Right cardiac atrium (tissue), 5 donors: ENCODE measurements at places on chromosomes 2 and 18. TPM values are rescaled to one million over a fixed set of nuclear protein-coding genes. Genes with fewer than 3 reads are reported as not detected.

GRCh38 chr18:11882636-11883035, 25.5 kb downstream of the MPPE1 start:
- no peak for DNase-seq

DNA sequence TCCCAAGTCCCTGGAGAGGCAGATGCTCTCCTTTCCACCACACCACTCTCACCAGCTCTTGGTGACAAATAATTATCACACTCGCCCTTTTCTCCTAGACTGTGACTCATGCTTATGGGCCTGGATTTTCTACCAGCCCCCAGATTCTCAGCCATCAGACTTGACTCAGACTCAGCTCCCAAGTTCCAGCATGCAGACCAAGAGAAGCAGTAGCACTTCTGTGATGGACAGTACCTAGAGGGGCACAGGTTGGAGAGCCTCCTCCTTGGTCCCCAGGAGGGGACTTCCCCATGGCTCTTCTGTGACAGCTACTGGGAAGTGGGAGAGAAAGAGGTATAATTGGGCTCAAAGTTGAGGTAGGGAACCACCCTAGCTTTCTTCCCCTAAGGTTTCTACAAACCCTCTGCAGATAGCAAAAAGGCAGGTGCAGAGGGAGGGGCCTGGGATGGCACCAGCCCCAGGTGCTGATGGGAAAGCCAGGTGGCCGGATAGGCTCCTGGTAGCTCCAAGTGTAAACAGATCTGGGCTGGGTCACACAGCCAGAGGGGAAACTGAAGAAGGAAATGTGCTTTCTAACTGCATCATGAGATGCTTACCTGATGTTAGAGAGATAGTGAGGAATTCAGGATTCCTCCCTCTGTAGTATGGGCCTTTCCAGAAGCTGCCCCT, 4.1 kb downstream of the TCF23 start:
- no peak for DNase-seq

DNA sequence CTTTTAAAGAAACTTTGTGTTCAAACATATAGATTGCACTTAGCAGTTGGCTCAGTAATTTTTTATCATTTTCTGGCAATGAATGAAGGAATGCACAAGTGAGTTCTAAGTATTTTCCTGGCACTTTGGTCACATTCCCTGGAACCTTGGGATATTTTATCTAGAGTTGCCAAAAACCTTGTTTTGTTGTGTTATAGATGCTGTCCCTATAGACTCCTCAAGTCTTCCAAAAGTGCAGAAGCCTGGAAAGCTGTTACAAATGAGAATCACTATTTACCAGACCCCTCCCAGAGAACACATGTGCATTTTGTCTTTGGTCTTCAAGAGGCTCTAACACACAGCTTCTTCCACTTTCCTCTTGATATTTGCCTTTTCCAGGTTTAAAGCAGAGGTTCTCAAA, 108.3 kb downstream of the RND3 start:
- no peak for DNase-seq

The CROCC2 gene
- not detected for total RNA-seq

The UNC80 gene
- total RNA-seq, result 0.20 TPM
